SJSA1 (cell line): ENCODE measurements at places on chromosomes 16 and 17. TPM values are rescaled to one million over a fixed set of nuclear protein-coding genes. Genes with fewer than 3 reads are reported as not detected.

Gene C1QTNF8
- total RNA-seq = not detected in 2 replicates

GRCh38 chr17:59284317-59284716, 47.1 kb upstream of the YPEL2 start:
- DNase-seq = no peak

GRCh38 chr17:80861892-80862291, 129.7 kb upstream of the CHMP6 start:
- DNase-seq = no peak

DNA sequence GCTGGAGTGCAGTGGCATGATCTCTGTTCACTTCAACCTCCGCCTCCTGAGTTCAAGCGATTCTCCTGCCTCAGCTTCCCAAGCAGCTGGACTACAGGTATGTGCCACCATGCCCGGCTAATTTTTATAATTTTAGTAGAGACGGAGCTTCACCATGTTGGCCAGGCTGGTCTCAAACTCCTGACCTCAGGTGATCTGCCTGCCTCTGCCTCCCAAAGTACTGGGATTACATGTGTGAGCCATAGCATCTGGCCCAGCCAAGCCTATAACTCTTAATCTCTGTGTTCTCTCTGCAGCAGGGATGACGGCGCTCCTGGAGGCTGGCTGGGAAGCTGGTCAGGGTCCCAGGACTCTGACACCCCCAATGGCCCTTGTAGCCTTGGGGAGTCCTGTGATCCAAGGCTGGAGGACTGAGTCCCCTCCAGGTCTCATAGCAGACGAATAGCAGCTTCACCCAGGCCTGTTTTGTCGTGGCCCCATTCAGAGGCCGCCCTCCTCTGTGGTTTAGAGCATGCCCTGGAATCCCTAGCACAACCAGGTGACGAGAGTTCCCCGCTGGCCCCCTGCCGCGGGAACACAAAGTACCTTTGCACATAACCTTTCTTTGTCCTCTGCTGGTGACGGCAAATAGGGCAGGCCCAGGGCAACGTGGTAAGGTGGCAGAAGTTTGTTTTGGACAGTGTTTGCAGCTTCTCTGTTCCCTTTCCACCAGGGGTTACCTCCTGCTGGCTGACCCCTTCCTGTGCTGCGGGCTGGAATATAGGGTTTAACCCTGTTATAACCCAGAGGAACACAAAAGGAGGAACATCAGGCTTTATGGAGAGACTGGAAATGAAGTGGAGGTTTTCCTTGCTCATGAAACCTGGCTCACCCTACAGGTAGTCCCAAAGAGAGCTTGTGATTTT, 43.0 kb upstream of the TOB1 start:
- DNase-seq = no peak
